ENCODE measurements at places on chromosomes 5 and 9. TPM values are rescaled to one million over a fixed set of nuclear protein-coding genes. Genes with fewer than 3 reads are reported as not detected.

DNA sequence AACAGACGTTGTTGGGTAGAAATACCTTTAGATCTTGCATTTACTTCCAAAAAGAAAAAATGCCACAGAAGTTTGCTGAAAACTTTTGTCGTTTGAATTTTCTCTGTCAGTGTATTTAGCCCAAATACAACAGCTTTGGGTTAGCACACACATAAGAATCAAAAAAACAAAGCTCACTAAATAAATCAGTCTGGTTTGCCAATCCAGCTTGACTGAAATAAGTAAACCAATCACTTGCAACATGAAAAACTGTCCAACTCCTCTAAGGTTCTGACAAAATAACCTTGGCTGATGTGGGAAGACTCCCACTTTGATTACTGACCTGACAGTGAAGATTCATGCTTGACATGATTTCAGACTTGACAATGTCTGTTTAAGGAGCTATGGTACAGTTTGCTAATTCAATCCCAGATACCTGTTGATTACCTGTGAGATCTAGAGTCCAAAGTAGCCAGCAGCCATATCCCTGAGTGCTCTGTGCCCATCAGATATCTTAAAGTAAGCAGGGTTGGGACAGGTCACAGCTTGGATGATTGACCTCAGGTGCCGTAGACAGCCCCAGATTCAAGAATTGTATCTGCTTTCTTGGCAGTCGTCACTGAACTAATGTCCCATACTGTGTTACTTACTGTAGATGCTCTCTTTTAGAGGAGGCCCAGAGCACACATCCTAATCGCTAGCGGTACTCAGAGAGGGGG is 727 bp downstream of the IGIP start:
- no peak for DNase-seq
- no peak overlapping the region for H3K4me3 ChIP-seq
- no peaks in the 10 kb centered on the region for H3K27me3 ChIP-seq
- H3K36me3 ChIP-seq, result no peaks in the 10 kb centered on the region
- H3K4me1 ChIP-seq, result peaks cover 3% of the 10 kb centered on the region

IGIP gene
- total RNA-seq, result 15.5 TPM

- DNase-seq, result peak; percentile 5
- no peaks in the 10 kb centered on the region for H3K4me1 ChIP-seq
- H3K36me3 ChIP-seq, result no peaks in the 10 kb centered on the region
- H3K4me3 ChIP-seq, result no peak overlapping the region
- no peaks in the 10 kb centered on the region for H3K27me3 ChIP-seq
- no peak overlapping the region for H3K27ac ChIP-seq
Measured at GRCh38 chr5:1735320-1735970, 64.2 kb downstream of the MRPL36 start.

GRCh38 chr9:131517761-131518190 is 13.3 kb downstream of the UCK1 start:
- H3K27ac ChIP-seq, result no peak overlapping the region
- no peaks in the 10 kb centered on the region for H3K4me1 ChIP-seq
- H3K27me3 ChIP-seq, result no peaks in the 10 kb centered on the region

- no peaks in the 10 kb centered on the region for H3K27me3 ChIP-seq
- H3K36me3 ChIP-seq, result peaks cover 3% of the 10 kb centered on the region
- no peaks in the 10 kb centered on the region for H3K4me1 ChIP-seq
- H3K4me3 ChIP-seq, result peak within 1 kb of the TSS; percentile 70
- H3K27ac ChIP-seq, result no peak within 1 kb of the TSS
Measured at GRCh38 chr9:14693251-14693861, at the start of gene ZDHHC21. ZDHHC21 (minus strand) TSS chr9:14693432; CDS start chr9:14674340, 19,092 bp downstream.

DNA sequence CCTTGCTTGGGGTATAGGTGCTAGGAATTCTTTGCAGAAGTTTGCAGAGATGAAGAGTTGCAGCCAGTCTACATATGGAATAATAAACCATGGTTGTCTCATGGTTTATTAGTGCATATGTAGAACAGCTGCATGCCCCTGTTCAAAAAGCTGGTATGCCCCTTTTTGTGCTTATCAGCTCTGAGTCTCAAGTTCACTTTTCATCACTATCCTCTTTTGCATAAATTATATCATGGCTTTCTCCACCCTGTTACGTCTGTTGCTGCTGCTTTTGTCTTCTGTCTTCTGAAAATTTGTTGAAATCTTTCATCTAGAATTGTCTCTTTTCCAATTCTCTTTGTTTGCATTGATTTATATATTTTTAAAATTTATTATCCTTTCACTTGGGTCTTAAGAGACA is 172.0 kb downstream of the CPLANE1 start:
- H3K27ac ChIP-seq, result no peak overlapping the region
- DNase-seq, result no peak
- no peaks in the 10 kb centered on the region for H3K36me3 ChIP-seq
- no peaks in the 10 kb centered on the region for H3K4me1 ChIP-seq
- no peaks in the 10 kb centered on the region for H3K27me3 ChIP-seq

GAS1 gene
- total RNA-seq, result 8.2 TPM

- H3K27ac ChIP-seq, result no peak overlapping the region
- DNase-seq, result no peak
- no peaks in the 10 kb centered on the region for H3K4me1 ChIP-seq
Measured at GRCh38 chr9:37562826-37563225, 13.4 kb downstream of the FBXO10 start.

GRCh38 chr5:55177078-55177477 is 4.1 kb upstream of the CDC20B start:
- H3K4me3 ChIP-seq, result no peak overlapping the region
- no peaks in the 10 kb centered on the region for H3K36me3 ChIP-seq
- peaks cover 39% of the 10 kb centered on the region for H3K27me3 ChIP-seq
- H3K4me1 ChIP-seq, result peaks cover 12% of the 10 kb centered on the region
- H3K27ac ChIP-seq, result no peak overlapping the region

DNA sequence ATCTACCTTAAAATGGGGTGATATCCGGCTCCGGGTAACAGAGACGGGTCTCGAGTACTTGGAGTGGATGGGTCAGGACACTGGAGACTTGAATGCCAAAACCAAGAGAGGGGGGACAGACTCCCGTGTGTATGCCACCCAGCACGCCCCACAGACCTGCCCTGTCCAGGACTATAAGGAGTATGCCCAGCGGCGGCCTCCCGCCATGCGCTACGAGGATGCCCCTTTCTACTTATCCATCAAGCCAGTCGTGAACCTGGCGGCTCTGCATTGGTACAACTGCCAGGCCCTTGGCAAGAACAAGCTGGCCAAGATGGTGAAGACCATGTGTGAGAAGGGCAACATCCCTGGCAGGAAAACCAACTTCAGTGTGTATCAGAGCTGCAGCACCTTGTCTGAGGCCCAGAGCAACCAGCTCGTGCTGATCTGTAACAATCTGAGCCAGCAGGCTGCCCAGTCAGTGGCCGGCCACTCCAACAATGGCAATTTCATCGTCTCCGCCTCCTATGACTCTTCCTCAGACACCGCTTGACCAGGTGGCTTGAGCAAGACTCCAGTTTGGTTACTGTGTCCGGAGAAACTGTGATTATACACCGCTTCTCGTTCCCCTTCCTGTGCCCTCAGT is 99.4 kb downstream of the INIP start:
- H3K27ac ChIP-seq, result no peak overlapping the region
- no peak overlapping the region for H3K4me3 ChIP-seq
- H3K36me3 ChIP-seq, result peaks cover 2% of the 10 kb centered on the region
- H3K27me3 ChIP-seq, result no peaks in the 10 kb centered on the region
- no peaks in the 10 kb centered on the region for H3K4me1 ChIP-seq

GRCh38 chr5:139577689-139578290 is 16.7 kb downstream of the UBE2D2 start:
- no peak overlapping the region for H3K4me3 ChIP-seq
- H3K4me1 ChIP-seq, result peaks cover 12% of the 10 kb centered on the region
- H3K27ac ChIP-seq, result no peak overlapping the region
- no peaks in the 10 kb centered on the region for H3K36me3 ChIP-seq

- no peaks in the 10 kb centered on the region for H3K4me1 ChIP-seq
- DNase-seq, result no peak
- H3K4me3 ChIP-seq, result no peak overlapping the region
Measured at GRCh38 chr9:127506117-127506813, 55.0 kb downstream of the LRSAM1 start.

GRCh38 chr9:136603901-136604814 is 58.3 kb upstream of the NOTCH1 start:
- no peaks in the 10 kb centered on the region for H3K4me1 ChIP-seq
- H3K36me3 ChIP-seq, result no peaks in the 10 kb centered on the region
- DNase-seq, result no peak
- H3K27me3 ChIP-seq, result no peaks in the 10 kb centered on the region
- peak overlapping the region; percentile 60 for H3K27ac ChIP-seq

MYMK gene
- total RNA-seq, result not detected

- no peak overlapping the region for H3K4me3 ChIP-seq
- H3K4me1 ChIP-seq, result no peaks in the 10 kb centered on the region
- H3K27me3 ChIP-seq, result no peaks in the 10 kb centered on the region
- H3K27ac ChIP-seq, result no peak overlapping the region
- peak; percentile 93 for DNase-seq
Measured at GRCh38 chr5:52895075-52895474, 94.1 kb upstream of the ITGA2 start.

GRCh38 chr5:53362521-53362941 is 117.9 kb upstream of the FST start:
- H3K27me3 ChIP-seq, result no peaks in the 10 kb centered on the region
- no peaks in the 10 kb centered on the region for H3K36me3 ChIP-seq
- H3K4me3 ChIP-seq, result no peak overlapping the region
- DNase-seq, result no peak
- H3K4me1 ChIP-seq, result no peaks in the 10 kb centered on the region

SPOCK1 gene
- total RNA-seq, result 15.7 TPM

- no peak for DNase-seq
- peak overlapping the region; percentile 66 for H3K27ac ChIP-seq
- peaks cover 16% of the 10 kb centered on the region for H3K4me1 ChIP-seq
- H3K36me3 ChIP-seq, result no peaks in the 10 kb centered on the region
- no peaks in the 10 kb centered on the region for H3K27me3 ChIP-seq
Measured at GRCh38 chr5:138975098-138975847, 100.1 kb upstream of the LRRTM2 start.

DNA sequence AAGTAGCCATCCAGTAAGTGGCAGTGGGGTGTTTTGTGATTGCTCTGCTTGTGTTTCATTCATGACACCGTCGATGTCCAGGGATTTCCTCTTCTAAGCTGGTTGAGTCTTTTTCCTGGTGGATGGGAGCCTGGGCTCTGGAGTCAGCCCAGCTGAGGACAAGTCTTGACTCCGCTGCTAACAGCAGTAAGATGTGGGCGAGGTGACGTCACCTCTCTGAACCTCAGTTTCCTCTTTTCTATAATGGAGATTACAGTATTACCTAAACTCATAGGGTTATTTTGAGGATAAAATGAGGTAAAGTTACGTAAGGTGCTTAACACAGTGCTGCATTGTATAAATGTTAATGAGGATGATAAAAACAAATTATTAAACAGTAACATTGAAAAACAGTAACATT is 21.3 kb downstream of the FGF1 start:
- H3K27me3 ChIP-seq, result no peaks in the 10 kb centered on the region
- no peak overlapping the region for H3K4me3 ChIP-seq
- H3K27ac ChIP-seq, result no peak overlapping the region

- H3K27me3 ChIP-seq, result no peaks in the 10 kb centered on the region
- no peaks in the 10 kb centered on the region for H3K4me1 ChIP-seq
- H3K27ac ChIP-seq, result no peak overlapping the region
- H3K4me3 ChIP-seq, result no peak overlapping the region
Measured at GRCh38 chr5:149792540-149793255, 62.6 kb downstream of the PPARGC1B start.

- no peak overlapping the region for H3K27ac ChIP-seq
- DNase-seq, result no peak
- H3K4me3 ChIP-seq, result no peak overlapping the region
- H3K36me3 ChIP-seq, result no peaks in the 10 kb centered on the region
Measured at GRCh38 chr5:61366497-61367240, 34.6 kb downstream of the ZSWIM6 start.

BTNL9 gene
- 11.9 TPM for total RNA-seq

DNA sequence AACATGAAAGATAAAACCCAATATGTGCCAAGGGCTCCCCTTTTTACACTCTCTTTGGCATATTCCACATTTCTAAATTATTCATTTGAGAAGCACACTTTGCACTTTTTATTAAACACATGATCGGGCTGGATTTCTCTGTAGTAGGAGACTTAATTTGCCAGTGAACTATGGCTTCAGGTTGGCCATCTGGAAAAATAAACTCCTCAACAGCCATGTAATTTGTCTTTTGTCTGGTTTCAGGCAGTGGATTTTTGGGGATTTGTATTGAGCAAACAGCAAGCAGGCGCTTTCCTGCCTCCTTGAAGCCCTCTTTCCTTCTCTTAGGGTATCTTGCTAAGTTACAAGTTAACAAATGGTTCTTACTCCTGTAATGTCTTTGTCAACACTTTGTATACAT is 73.0 kb upstream of the DMRTA1 start:
- H3K4me3 ChIP-seq, result no peak overlapping the region
- H3K4me1 ChIP-seq, result no peaks in the 10 kb centered on the region
- no peaks in the 10 kb centered on the region for H3K36me3 ChIP-seq
- no peak for DNase-seq

CCDC180 gene
- total RNA-seq, result 8.8 TPM

GRCh38 chr5:15702102-15702501 is 202.1 kb downstream of the FBXL7 start:
- no peaks in the 10 kb centered on the region for H3K4me1 ChIP-seq
- H3K36me3 ChIP-seq, result no peaks in the 10 kb centered on the region
- H3K4me3 ChIP-seq, result no peak overlapping the region
- DNase-seq, result no peak

DNA sequence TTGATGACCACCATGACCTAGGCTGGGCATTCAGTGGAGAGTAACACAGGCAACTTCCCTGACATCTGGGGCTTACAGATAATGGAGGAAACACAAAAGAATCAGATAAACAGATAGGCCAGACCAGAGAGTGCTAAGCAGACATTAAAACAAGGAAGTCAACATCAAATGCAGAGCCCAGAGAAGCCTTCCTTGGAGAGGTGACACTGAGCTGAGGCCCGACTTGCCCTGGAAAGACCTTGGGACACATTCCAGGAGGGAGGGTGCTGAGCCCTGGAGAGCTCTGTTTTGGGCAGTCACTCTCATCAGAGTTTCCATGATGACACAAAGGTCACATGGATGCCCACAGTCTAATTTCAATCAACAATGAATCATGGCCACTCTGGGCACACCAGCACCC is 31.9 kb upstream of the C5orf58 start:
- H3K4me3 ChIP-seq, result no peak overlapping the region
- no peaks in the 10 kb centered on the region for H3K27me3 ChIP-seq
- H3K27ac ChIP-seq, result no peak overlapping the region
- no peaks in the 10 kb centered on the region for H3K4me1 ChIP-seq
- no peaks in the 10 kb centered on the region for H3K36me3 ChIP-seq
- no peak for DNase-seq

GRCh38 chr5:139251281-139251687 is 42.3 kb upstream of the MATR3 start:
- H3K36me3 ChIP-seq, result no peaks in the 10 kb centered on the region
- no peak overlapping the region for H3K27ac ChIP-seq
- DNase-seq, result no peak
- H3K4me1 ChIP-seq, result no peaks in the 10 kb centered on the region
- H3K4me3 ChIP-seq, result no peak overlapping the region
- H3K27me3 ChIP-seq, result no peaks in the 10 kb centered on the region

DNA sequence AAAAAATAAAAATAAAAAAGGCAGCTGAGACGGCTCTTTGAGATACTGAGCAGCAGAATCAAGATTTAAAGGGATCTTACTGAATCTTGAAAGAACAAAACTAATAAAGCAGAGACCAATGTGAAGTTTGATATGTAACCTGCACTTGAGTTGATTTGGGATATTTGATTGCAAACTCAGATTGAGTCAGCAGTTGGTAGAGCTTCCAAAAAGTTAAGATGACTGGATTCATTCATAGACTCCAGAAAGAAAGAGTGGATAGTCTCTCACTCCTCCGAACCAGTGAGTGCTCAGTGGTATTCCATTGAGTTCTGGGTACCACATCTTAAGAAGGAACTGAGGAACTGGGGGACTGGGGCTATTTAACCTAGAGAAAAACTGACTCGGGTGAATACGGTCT is 52.7 kb upstream of the TESK1 start:
- no peaks in the 10 kb centered on the region for H3K27me3 ChIP-seq
- DNase-seq, result no peak
- H3K4me3 ChIP-seq, result no peak overlapping the region

ELOVL7 gene
- total RNA-seq, result 22.5 TPM
